ENCODE measurements at places on chromosomes 16 and 17. TPM values are rescaled to one million over a fixed set of nuclear protein-coding genes. Genes with fewer than 3 reads are reported as not detected.

Gene RPTOR
- 58.0 TPM for total RNA-seq

Gene CETP
- total RNA-seq = not detected

Gene KRT23
- not detected for total RNA-seq

Gene EME1
- 15.3 TPM for total RNA-seq

Gene CHST5
- total RNA-seq = 0.15 TPM

Gene VPS4A
- total RNA-seq = 23.9 TPM

- DNase-seq = no peak
Measured at GRCh38 chr16:3317315-3317999, 12.2 kb downstream of the ZNF75A start.

GRCh38 chr17:56244268-56244890 is 91.1 kb downstream of the ANKFN1 start:
- DNase-seq = no peak

GRCh38 chr17:40532520-40533253 is 31.3 kb upstream of the TNS4 start:
- DNase-seq = no peak

DNA sequence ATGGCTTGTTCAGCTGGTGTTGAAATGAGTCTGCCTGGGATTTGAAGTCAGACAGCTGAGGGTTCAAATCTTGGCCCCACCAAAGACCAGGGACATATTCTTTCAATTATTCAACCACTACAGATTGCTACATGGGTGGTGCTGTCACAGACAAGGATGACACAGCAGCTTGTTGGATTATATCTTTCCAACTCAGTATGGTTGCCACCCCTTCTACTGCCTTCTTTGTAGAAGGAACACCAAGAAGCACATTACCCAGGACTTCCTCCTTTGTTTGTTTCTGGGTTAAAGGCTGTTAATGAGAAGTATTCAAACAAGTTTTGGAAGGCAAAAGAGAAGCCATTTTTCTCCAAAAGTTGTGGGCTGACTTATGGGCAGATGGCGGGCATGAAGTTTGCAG is 78.6 kb downstream of the COPRS start:
- no peak for DNase-seq

- DNase-seq = peak; percentile 47
Measured at GRCh38 chr17:46193626-46194392, 580 bp upstream of the KANSL1 start.

DNA sequence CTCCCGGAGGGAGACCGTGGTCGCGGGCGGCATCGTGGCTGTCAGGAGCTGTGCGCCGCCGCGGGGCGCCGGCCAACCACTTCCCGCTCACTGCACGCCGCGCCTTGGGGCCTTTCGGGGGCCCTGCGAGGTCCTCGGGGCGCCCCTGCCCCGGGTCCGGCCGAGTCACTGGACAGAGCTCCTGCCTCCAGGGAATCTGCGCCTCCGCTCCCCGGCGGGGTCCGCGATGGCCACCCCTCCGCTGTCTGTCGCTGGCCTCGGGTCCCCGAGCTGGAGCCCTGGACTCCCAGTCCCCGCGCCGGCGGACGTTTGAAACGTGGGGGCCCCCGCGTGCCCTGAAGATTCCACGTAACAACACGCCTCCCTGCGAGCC is at the start of gene QRICH2:
QRICH2 (minus strand) TSS at position 311 of the 373 bp plus-strand sequence; CDS start at position 33, 278 bp downstream.
- no peak for DNase-seq

Measured in Panc1 (cell line).